ENCODE measurements at places on chromosomes 16 and 17. TPM values are rescaled to one million over a fixed set of nuclear protein-coding genes. Genes with fewer than 3 reads are reported as not detected.

CARD14 gene
- polyA plus RNA-seq: 1.5 TPM

- H3K4me1 ChIP-seq: peaks cover 10% of the 10 kb centered on the region
- H3K4me3 ChIP-seq: no peak overlapping the region
- H3K27me3 ChIP-seq: no peaks in the 10 kb centered on the region
Measured at GRCh38 chr16:57518520-57518919, 17.9 kb downstream of the CCDC102A start.

GRCh38 chr16:2282866-2283555 is 15.1 kb upstream of the RNPS1 start:
- no peaks in the 10 kb centered on the region for H3K4me1 ChIP-seq
- H3K27me3 ChIP-seq: no peaks in the 10 kb centered on the region
- no peak overlapping the region for H3K4me3 ChIP-seq
- H3K27ac ChIP-seq: no peak overlapping the region
- peaks cover 40% of the 10 kb centered on the region for H3K36me3 ChIP-seq

- no peak overlapping the region for H3K4me3 ChIP-seq
- peaks cover 9% of the 10 kb centered on the region for H3K36me3 ChIP-seq
- no peak for DNase-seq
- H3K4me1 ChIP-seq: peaks cover 6% of the 10 kb centered on the region
- H3K27ac ChIP-seq: no peak overlapping the region
Measured at GRCh38 chr17:45580924-45581323, 90.4 kb upstream of the PLEKHM1 start.

DNA sequence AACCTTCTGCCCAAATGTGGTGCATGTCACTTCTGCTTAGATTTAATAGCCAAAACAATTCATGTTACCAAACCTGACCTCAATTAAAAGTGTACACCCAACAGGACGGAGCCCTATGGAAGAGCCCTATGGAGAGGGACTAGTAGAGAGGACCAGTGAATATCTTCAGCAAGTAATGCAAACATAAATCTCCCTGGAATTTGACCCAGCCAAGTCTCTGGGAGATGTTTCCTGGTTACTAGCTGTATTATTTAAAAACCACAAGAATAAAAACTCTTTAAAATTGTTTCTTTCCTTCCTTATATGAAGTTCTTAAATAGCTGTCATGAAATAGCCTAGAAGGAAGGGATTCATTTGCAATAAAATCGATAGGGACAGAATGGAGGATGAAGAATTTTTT is 255.8 kb downstream of the CDH11 start:
- no peak for DNase-seq
- no peaks in the 10 kb centered on the region for H3K27me3 ChIP-seq
- peaks cover 19% of the 10 kb centered on the region for H3K4me1 ChIP-seq
- H3K27ac ChIP-seq: peak overlapping the region; percentile 25
- no peak overlapping the region for H3K4me3 ChIP-seq

GRCh38 chr16:88726408-88726749 is 20.1 kb downstream of the CTU2 start:
- H3K27me3 ChIP-seq: no peaks in the 10 kb centered on the region
- H3K36me3 ChIP-seq: peaks cover 48% of the 10 kb centered on the region
- no peak overlapping the region for H3K4me3 ChIP-seq

DNA sequence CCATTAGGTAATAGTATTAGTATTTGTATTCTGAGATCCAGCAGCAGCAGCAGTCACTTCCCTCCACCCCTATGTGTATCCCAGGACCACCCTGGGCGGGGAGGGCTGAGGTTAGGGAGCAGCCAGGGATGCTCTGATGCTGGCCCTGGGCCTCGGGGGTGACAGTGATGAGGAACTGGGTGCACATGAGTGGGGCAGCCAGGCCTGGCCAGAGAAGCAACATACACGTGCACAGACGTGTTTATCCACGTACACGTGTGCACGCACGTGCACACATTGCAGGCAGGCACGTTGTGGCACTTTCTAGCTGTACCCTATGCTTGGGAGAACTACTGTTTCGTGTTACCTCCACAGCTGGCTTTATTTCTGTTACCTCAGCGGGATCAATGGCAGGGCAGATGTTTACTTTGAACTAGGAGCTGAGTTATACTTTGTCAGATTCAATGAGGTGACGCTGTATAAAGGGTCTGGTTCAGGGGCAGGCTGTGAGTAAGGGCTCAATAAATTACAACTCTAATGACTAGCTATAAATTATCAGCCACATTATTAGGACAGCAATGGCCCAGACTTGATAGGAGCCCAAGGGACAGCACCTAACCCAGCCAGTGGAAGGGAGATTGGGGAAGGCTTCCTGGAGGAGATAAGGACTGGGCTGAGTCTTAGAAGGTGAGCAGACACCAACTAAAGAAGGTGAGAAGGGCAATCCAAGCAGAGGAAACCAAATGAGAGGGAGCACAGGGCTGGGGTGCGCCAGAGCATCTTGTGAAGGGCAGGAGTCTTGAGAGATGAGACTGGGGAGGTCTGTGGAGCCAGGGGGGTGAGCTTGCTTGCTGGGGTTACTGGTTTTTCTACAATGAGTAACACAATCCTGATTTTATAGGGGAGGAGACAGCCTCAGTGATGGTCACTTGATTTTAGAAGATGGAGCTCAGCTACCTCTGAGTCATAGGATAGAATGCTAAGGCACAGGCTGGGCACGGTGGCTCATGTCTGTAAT is 22.4 kb upstream of the CA4 start:
- H3K4me1 ChIP-seq: no peaks in the 10 kb centered on the region
- H3K27ac ChIP-seq: no peak overlapping the region
- H3K36me3 ChIP-seq: no peaks in the 10 kb centered on the region
- no peak overlapping the region for H3K4me3 ChIP-seq

Measured in muscle of leg (tissue), 16 donors.